ENCODE measurements at places on chromosomes 2 and 18.

DNA sequence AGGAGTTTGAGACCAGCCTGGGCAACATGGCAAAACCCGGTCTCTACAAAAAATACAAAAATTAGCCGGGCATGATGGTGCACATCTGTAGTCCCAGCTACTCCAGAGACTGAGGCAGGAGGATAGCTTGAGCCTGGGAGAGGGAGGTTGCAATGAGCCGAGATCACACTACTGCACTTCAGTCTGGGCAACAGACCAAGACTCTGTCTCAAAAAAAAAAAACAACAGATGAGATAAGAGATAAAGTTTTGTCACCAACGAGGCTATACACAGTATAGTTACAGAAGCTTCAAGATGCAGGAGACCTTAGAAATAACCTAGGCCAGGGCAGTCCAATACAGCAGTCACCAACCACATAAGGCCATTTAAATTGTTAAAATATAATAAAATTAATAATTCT lies 9.4 kb downstream of the FAM124B start:
- DNase-seq: no peak

DNA sequence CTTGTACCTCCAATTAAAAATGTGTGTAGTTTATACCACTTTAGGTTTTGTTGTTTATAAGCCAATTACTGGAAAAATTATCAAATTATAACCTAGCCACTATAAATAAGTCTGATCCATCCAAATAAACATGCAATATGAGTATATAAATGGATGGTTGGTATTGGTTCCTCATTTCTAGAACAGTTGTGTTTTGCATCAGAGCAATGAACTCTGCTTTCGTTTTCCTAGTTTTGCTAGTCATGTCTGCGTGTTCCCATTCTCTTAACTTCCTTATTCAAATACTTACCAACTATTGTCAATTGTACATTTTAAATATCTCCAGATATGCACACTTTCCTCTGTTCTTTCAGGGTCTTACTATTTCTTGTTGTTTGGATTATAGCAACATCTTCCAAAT lies 641.7 kb downstream of the NR4A2 start:
- DNase-seq: no peak

DNA sequence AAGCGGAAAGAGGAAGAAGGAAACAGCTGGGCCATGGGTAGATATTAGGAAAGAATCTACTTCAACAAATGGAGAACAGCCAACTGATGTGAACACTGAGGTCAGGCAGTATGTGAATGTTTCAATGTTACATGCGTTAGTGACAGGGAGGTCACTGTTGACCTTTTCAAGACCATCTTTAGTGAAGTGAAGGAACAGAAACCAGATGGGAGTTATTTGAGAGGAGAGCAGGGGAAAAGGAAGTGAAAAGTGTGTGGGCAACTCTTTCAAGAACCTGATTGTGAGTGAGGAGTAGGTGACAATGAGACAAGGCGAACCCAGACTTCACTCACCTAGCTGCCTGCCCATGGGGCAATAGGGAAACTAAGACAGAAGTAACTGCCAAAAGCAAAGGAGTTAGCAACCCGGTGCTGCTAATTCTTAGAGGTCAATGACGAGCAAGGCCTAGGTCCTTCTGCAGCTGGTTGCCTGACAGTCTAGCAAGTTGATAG lies 67.0 kb downstream of the SP3 start:
- no peak for DNase-seq

DNA sequence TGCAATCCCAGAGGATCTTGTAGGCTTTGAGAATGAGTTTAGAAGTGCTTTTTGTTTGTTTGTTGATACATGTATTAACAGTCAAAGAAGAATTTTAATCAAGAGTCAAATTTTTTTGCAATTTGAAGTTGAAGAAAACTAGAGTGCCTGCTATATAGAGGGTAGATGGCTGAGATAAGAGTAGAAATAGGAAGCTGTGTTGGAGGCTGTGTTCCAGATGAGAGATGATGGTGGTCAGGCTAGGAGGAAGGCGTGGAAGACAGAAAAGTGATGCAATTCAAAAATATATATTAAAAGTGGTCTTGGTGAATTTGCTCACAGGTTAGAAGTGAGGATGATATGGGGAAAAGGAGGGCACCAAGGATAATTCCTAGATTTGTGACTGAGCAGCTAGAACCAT lies 978.3 kb downstream of the BCL11A start:
- no peak for DNase-seq

DNA sequence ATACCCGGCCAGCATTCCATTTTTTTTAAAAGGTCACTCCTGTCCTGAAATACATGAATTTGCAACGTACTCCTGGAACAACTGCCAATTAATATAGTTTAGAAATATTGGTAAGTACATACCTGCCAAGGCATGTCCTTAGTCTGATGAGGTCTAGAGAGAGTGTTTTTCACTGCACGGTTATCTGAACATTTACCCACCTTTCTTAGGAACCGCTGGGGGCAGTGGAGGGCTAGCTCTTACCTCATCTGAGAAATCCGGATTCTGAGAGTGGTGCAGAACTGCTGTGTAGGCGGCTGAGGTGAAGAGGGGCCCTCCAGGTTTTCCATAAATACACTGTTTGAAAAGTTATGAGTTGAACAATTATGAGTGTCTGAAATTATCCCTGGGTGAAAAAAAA lies 133.1 kb upstream of the CCDC195 start:
- DNase-seq: no peak

DNA sequence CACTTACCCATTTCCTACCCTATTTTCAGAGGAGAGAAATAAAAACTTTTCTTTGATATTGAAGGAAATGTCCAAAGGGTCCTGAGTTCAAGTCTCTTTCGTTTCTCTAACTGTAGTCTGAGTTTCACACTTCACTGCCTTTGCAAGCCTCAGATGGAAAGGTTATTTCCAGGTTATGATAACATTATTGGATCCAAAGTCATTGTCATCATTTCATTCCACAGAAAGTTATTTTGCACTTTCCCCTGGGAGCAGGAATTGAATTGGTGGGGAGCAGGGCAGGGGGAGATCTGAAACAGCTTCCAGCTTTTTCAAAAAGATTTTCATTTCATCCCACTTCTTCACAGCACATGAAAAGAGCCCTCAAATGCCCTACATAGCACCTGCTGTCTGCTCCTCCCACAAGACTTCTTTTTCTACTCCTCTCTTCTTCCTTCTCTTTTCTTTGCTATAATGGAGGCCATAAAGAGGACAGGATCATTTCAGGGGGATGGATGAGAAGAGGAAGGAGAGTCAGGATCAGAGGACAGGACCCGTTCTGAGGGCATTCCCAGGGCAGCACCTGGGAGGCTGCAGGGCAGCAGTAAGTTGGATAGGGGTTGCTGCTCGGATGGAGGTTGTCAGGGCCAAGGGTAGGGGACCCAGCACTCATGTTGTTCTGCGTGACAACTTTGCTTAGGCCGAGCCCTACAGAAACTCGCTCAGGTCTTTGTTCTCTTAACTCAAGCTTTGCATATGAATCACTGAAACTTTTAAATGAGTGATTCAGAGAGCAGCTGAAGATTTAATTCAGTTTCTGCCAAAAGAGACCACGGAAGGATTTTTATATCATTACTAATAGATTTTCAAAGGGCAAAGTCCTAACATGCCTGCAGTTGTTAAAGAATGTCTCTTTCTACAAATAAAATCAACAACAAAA lies 11.4 kb upstream of the GALNT5 start:
- DNase-seq: no peak

- no peak for DNase-seq
Observed at GRCh38 chr18:54713386-54713785, 114.9 kb upstream of the RAB27B start.

GRCh38 chr18:59308248-59308937 lies 10.1 kb downstream of the CPLX4 start:
- DNase-seq: peak; percentile 47

- no peak for DNase-seq
Observed at GRCh38 chr2:43018179-43019024, 208.0 kb downstream of the ZFP36L2 start.

DNA sequence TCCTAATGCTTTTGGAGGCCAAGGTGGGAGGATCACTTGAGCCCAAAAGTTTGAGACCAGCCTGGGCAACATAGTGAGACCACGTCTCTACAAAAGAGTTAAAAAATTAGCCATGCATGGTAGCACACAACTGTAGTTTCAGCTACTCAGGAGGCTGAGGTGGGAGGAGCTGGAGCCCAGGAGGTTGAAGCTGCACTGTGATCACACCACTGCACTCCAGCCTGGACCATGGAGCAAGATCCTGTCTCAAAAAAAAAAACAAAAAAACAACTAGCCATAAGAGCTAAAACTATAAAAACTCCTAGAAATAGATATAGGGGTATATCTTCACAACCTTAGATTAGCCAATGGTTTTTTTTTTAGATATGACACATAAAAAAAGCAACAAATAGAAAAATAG lies 16.9 kb upstream of the COL6A3 start:
- DNase-seq: no peak

- no peak for DNase-seq
Observed at GRCh38 chr18:47120428-47120827, 29.9 kb downstream of the HDHD2 start.

- no peak for DNase-seq
Observed at GRCh38 chr2:234250926-234251325, 200.4 kb downstream of the SPP2 start.

- no peak for DNase-seq
Observed at GRCh38 chr2:68741805-68742306, 7.2 kb downstream of the ARHGAP25 start.

GRCh38 chr2:161844822-161845221 lies 220.6 kb downstream of the SLC4A10 start:
- DNase-seq: no peak

DNA sequence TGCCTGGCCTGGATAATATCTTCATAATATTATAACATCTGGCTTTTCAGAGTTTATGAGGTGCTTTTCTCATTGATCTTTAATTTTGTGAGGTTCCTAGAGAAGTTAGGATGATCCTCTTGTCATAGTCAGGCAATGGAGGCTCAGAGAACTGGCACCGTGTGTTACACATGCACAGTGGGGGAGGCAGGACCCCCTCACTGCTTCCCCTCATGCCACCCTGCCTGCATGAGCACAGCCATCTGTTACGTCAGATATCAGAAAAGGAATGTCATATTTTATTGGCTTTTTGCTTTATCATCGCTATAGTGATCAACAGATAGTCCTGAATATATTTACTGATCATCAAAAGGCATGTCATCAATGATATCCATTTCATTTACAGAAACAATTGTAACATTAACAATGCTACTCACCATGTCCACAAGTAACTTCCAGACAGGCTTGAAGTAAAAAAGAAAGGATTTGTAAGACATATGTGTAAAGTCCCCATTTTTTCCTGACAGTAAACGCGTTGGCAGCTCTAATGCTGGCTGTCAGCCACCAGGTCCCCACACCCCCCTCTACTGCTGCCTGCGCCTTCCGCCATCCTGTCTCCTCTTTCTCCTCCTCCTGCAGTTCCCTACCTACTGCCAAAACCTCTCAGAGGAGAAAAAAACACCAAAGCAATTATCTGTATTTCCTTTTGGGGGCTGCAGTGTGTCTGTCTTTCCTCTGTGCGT lies 18.8 kb downstream of the ENOSF1 start:
- no peak for DNase-seq

- DNase-seq: no peak
Observed at GRCh38 chr18:12895626-12896025, 11.6 kb upstream of the PTPN2 start.

All from stimulated activated CD8-positive, alpha-beta memory T cell treated with anti-CD3 and anti-CD28 coated beads, Interleukin-7, amount 100 ng/mL, for 1 hour (primary cell).